ENCODE measurements at places on chromosomes 4 and X.
A peak's percentile ranks its signal among the peaks of the same experiment; 100 is the strongest.

DNA sequence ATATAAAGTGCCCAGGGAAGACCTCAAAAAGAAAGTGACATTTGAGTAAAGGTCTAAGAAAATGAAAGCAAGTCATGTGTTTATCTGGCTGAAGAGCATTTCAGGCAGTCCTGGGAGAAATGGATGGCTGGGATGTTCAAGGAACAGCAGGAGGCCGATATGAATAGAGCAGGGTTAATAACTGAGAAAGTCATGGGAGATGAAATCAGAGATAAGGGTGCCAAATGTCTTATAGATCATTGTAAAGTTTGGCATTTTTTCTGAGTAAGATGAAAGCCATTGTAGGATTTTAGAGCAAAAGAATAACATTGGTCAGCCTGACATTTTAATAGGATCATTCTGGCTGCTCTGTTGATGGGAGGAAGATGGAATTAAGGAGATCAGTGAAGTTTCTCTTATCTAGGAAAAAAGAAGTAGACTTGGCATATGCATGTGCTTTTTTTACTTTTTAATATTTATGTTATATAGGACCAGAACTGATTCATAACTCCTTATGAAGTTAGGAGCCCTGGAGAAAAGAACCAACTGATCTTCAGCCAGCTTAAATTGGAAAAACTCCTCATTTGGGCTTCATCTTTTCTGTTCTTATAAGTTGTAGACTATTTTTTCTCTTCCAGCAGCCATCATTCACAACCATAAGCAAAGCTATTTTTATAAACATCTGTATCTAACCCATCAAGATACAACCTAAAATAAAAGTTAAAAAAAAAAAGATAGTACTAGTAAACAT is 18.6 kb downstream of the AIMP1 start:
- no peak for DNase-seq

GRCh38 chrX:111831343-111831742 is 44.6 kb upstream of the TRPC5OS start:
- no peak for DNase-seq

GRCh38 chr4:77861495-77861894 is 1.1 kb upstream of the MRPL1 start:
- DNase-seq, result peak; percentile 40

GRCh38 chrX:24767557-24767956 is 73.8 kb downstream of the POLA1 start:
- DNase-seq, result no peak

DNA sequence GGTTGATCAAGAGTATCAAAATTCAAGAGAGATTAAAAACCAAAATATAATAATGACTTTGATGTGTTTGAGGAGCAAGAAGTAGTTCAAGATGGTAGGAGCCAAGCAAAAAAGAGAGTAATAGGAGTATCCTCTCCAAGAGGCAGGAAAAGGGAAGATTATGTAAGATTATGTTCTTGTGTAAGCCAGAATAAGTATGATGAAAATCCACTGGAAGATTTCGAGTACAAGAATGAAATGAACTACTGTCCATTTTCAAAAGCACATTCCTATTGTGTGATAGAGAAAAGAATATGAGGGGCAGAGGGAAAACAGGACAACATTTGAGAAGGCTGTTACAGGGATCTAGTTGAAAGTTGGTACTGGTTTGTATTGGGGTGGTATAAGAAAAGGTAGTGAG is 659.6 kb upstream of the INTU start:
- DNase-seq, result no peak
